ENCODE measurements at places on chromosomes 7 and 10.

DNA sequence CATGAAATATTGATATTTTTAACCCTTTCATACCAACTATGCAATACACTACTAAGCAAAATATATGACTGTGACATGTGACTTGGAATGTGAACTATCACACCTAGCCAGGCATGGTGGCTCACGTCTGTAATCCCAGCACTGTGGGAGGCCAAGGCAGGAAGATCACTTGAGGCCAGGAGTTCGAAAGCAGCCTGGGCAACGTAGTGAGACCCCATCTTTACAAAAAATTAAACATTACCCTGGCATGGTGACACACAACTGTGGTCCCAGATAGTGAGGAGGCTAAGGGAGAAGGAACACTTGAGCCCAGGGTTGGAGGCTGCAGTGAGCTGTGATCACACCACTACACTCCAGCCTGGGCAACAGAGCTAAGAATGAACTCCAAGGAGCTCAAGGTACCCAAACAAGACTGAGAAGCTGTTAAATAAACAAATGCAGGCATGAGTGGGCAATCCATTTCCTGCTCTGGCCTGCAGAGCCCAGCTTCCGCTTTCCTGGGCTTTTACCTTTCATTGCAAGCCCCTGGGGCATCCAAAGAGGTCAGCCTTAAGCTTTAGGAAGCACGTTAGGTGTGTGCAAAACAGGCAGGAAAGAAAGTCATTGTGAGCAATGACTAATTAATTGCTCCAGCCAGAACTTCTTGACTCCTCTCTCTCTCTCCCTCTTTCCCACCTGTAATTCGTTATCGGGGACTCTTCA lies 162.1 kb upstream of the FOXK1 start:
- DNase-seq = no peak

- no peak for DNase-seq
Measured at GRCh38 chr7:97844036-97844435, 28.2 kb downstream of the ASNS start.

GRCh38 chr10:122163174-122164022 lies 107.7 kb upstream of the BTBD16 start:
- peak; percentile 66 for DNase-seq

- no peak for DNase-seq
Measured at GRCh38 chr10:107614939-107615685, 450.6 kb upstream of the SORCS1 start.

DNA sequence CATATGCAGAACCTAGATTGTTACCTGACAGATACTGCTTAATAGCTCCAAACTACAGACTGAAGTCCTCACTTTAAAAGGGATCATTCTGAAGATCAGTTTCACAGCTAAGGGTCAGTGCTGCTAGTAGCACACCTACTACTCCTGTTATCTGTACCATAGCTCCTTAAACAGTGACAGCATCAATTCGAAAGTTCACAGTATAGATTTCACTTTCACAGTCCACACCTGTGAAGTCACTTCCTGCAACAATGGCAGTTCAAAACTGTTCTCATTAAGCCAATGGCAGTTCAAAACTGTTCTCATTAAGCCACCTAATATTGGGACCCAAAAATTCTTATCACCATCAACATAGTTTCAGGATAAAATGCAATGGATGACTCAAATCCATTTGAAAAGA lies 10.7 kb upstream of the FHIP2A start:
- no peak for DNase-seq

All from DMS79 (cell line).